ENCODE measurements at places on chromosomes 7 and 10.

- peak; percentile 72 for DNase-seq
These were observed at the start of gene C1GALT1 for GRCh38 chr7:7182156-7183060. C1GALT1 (plus strand) TSS chr7:7182544; CDS start chr7:7234320, 51,776 bp downstream.

GRCh38 chr10:119301397-119301796 lies 94.0 kb downstream of the GRK5 start:
- no peak for DNase-seq

GRCh38 chr10:69742356-69742695 lies 59.4 kb upstream of the COL13A1 start:
- DNase-seq, result no peak

DNA sequence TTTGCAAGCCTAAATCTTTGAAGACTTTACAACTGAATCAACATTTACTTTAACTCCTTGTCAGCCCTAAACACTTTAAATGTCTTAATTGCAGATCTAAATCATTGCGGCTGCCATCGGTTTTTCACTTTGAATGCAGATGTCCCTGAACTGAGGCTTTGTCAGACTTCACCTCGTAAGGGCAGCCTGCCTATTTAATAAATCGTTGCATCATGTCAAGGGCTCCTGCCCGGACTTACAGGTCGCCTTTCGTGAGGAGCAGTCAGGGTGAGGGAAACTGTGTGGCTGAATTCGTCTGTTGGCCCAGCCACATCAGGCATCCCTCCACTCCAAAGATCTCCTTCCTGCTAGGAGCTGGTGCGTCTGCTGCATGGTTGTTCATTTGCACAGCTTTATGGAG lies 368.2 kb upstream of the NPVF start:
- DNase-seq, result no peak

- DNase-seq, result no peak
These were observed 40.8 kb downstream of the BLNK start for GRCh38 chr10:96230527-96230926.

- no peak for DNase-seq
These were observed 448.9 kb downstream of the SH2D4B start for GRCh38 chr10:80986596-80986995.

DNA sequence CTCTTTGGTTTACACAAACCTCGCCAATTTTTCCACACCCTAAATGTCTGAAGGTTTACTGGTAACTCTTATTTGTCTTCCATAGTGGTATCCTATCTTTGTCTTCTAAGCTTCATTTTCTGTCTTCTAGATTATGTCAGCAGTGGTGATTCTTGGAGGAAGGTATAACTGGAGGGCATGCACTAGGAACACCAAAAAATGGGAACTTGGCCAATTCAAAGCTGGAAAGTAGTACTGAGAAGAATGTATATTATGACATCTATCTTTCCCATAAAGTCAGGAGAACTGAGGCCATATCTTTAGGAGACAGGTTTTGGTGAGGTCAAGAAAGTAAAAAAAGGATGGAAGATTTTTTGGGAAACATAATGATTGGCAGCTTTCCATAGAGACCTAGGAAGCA lies 113.3 kb downstream of the CPEB3 start:
- no peak for DNase-seq

GRCh38 chr10:122911889-122912484 lies 1.6 kb downstream of the FAM24A start:
- DNase-seq, result no peak

DNA sequence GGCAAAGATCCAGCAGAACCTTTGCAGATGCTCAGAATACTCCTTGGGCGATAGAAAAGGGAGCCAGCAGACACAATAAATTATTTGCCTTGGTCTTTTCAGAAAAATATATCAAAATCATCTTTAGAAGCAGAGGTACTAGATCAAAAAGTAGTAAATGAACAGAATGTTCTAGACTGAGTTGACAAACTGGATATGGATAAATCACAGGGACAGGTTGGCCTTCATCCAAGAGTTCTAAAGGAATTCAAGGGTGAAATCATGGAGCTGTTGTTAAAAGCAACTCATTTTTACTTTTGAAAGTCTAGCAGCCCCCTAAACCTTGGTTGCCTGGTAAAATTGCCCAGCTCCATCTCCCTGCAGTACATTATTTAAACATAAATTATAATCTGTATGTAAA lies 99.1 kb downstream of the PLCE1 start:
- no peak for DNase-seq

GRCh38 chr10:117264782-117265181 lies 23.9 kb downstream of the SLC18A2 start:
- peak; percentile 0 for DNase-seq

- no peak for DNase-seq
These were observed 13.5 kb upstream of the RABGEF1 start for GRCh38 chr7:66727058-66727457.

Measured in NCI-H2081 treated with DMSO at 0.1 percent for 48 hours (cell line).